ENCODE measurements at places on chromosomes 6 and 20.

GRCh38 chr6:148157841-148158240, 184.8 kb upstream of the SASH1 start:
- DNase-seq, result no peak

- DNase-seq, result no peak
Measured at GRCh38 chr6:165519316-165519715, 143.7 kb downstream of the PDE10A start.

DNA sequence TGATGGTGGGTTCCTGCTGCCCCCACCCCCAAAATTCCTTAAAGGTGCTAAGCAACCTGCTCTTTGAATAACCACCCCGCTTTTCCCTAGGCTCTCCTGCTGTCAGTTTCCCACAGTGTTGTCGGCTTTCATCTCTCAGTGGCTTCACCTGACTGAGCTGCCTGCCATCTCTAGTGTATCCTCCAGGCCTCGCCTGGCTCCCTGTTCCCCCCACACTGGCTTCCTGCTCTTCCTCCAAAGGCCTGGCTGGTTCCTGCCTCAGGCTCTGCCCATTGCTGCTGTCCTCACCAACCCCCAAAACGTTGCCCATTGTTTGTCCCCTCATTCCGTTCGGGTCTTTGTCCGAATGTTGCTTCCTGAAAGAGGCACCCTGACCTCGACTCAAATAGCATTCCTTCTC, 93.8 kb upstream of the POPDC3 start:
- DNase-seq, result no peak

DNA sequence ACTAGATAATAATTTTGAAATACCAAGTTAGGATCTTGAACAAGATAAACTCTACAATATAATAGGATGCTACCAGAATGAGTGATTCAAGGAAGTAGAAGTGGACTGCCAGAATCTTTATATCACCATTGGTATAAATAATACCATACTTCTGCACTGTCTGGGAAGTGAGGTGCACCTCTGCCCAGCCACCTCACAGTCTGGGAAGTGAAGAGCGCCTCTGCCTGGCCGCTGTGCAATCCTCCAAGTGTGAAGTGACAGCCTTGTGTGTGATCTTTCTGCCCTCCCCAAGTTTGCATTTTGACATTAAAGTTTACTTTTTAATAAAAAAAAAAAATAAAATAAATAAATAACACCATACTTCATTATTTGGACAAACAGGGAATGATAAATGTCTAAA, 18.8 kb downstream of the LATS1 start:
- no peak for DNase-seq

DNA sequence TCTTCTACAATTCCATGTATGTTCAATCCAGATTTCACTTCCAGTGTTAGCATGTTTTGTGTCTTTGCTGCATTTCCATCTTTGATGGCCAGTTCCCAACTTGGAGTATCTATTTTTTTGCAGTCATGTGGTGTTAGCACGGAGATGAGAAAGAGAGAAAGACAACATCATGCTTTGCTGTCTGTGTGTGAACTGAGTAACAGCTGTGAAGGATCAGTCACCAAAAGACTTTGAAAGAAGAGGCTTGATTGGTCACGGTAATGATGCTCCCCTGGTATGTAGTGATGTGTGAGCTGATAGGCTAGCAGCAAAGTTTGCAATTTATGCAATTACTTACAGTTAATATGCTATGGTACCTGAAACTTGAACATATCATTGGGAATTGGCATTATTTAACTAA, 731.3 kb upstream of the NRSN1 start:
- DNase-seq, result no peak

GRCh38 chr6:127247114-127248096, 19.3 kb upstream of the RNF146 start:
- no peak for DNase-seq

- DNase-seq, result no peak
Measured at GRCh38 chr6:40957616-40958492, 81.2 kb downstream of the UNC5CL start.

DNA sequence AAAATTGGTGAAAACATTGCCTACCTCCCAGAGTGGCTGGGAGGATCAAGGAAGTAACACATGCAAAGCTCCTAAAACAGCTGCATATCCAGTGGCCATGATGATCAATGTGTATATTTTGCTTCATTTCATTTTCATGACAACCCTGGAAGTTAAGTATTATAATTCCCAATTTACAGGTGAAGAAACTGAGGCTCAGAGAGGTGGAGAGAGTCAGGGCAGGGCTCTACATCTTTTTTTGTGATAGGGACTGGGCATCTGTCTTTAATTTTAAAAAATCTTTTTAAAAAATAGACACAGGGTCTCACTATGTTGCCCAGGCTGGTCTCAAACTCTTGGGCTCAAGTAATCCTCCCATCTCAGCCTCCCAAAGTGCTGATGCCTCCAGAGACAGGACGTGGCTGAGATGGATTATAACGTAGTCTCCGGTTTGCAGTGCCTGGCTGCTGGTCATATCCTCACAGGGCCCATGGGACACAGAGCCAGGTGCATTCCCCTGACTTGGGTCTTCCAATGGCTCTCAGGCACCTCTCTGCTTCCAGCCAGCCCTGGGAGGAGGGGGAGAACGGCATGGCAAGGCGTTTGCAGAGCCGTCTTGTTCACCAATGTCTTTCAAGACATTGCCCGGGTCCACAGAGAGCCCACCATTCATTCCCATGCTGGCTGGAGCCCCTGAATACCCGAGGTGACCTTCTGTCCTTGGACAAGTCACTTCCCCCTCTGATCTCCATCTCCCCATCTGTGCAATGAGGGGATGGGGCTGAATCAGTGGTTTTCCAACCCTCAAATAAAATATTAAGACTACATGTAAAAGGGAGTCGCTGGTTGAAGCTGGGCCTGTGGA, 38.3 kb downstream of the HNF4A start:
- DNase-seq, result no peak

GRCh38 chr6:147911057-147911456, 402.6 kb downstream of the SAMD5 start:
- DNase-seq, result no peak

DNA sequence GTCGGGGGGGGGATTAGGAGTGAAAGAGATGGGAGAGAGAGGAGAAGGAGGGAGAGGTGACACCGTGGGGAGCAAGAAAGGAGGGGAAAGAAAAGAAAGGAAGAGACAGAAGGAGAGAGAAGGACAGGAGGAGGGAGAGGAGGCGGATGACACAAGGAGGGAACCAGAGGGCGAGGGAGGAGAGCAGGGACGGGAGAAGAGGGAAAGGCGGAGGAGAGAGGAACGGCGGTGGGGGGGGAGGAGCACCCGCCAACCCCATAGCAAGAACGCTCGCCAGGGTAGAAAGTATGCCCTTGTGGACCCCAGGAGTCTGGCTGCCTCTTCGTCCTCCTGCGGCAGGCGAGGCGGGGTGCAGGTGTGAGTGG, 4.5 kb upstream of the INSM1 start:
- DNase-seq, result no peak

DNA sequence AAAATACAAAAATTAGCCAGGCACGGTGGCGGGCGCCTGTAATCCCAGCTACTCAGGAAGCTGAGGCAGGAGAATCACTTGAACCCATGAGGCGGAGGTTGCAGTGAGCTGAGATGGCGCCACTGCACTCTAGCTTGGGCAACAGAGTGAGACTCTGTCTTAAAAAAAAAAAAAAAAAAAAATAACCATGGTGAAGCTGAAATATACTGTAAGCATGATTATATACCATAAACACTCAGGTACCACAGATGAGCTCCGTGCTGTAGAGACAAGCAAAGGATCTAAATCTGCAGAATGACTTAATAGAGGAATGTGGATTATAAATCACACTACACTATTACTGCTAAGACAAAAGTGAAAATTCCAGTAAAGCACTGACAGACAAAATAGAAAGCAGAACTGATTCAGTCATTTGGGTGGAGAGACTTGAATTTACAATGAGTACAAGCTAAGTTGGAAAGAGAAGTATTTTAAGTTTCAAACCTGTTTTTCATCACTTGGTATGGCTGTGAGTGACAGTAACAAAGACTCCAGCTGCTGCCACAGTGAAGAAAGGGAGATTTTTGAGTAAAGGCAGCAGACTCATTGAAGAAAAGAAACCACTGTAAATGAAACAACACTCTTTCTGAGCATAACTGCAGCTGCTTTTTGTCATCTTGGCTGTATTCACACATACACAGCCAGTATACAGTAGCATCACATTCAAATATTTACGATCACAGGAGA, 322.1 kb downstream of the RNGTT start:
- no peak for DNase-seq

GRCh38 chr6:151681433-151682059, 125.9 kb upstream of the ESR1 start:
- DNase-seq, result no peak

GRCh38 chr6:45073771-45074170, 254.4 kb upstream of the RUNX2 start:
- no peak for DNase-seq
